ENCODE measurements at places on chromosomes 5 and 9. TPM values are rescaled to one million over a fixed set of nuclear protein-coding genes. Genes with fewer than 3 reads are reported as not detected.

DNA sequence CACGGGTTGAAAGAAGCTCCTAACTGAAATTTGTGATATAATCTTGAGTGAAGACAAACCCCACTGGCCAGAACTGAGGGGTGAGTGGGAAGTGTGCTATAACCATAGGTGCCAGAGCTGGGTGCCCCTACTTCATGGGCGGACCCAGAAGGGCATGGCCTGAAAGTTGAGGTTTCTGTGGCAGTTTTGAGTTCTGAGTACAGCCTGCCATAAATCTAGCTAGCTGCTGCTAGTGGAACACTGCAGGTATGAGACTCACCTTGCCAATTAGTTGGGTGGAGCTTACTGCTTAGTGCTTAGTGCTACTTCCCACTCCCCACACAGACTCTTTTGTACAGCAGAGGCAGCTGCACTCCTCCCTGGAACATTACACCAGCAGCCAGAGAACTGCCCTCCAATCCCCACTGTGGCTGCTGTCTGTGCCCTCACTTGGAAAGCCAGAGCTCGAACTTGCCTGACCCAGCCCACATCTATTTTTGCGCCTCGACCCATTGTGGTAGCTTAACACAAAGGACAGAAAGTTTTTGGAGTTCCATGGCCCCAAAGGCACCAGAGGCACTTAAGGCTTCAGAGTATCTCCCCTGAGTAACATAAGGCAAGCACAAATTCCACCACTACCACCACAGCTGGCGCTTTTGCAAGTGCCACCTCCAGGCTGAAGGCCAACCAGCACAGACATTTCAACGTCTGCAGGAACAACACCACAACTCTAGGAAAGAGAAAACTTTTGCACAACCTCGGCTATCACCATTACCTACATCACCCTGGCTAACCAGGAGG is 27.1 kb upstream of the PTGER4 start:
- DNase-seq = no peak

Gene PDZD2
- total RNA-seq = 1.8 TPM

GRCh38 chr9:74907085-74907484 is 19.4 kb upstream of the TRPM6 start:
- DNase-seq = no peak

- DNase-seq = no peak
Measured at GRCh38 chr5:153222936-153223335, 267.5 kb upstream of the GRIA1 start.

Gene ZCCHC10
- total RNA-seq = 31.9 TPM

GRCh38 chr5:179143446-179143845 is 83.3 kb downstream of the ZNF354C start:
- DNase-seq = no peak

GRCh38 chr9:135476561-135477355 is 2.8 kb upstream of the PPP1R26 start:
- DNase-seq = peak; percentile 23

Gene TMOD1
- 38.6 TPM for total RNA-seq

DNA sequence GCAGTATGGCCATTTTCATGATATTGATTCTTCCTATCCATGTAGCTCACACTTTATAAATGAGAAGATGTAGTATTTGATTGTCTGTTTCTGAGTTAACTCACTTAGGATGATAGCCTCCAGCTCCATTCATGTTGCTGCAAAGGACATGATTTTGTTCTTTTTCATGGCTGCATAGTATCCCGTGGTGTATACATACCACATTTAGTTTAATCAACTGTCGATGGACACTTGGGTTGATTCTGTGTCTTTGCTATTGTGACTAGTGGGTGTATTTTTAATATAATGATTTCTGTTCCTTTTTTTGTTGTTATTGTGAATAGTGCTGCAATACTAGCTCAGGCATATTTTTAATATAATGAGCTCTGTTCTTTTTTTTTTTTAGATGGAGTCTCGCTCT is 560.3 kb upstream of the ZNF608 start:
- DNase-seq = no peak

- no peak for DNase-seq
Measured at GRCh38 chr5:6680922-6681321, 32.3 kb upstream of the TENT4A start.

GRCh38 chr9:125574126-125574877 is 132.7 kb downstream of the MAPKAP1 start:
- DNase-seq = no peak

DNA sequence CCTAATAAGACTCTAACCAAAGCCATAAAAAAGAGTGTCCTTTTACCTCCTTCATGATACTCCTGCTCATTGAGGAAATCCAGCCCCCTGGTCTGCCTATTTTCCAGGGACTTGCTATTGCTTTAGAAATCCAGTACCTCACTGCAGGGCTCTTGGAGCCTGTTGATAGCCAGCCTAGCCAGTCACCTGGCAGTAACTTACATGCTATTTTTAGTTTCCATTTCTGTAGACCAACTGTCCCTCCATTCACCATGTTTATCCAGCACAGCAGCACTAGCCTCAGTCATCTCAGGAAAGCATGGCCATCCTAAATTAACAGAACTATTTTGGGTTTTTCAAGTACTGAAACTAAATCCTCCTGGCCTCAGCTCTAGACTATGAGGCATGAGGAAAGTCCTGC is 91.5 kb upstream of the PHF24 start:
- no peak for DNase-seq

Gene IRX4
- total RNA-seq = not detected

GRCh38 chr5:59813761-59814536 is 79.6 kb downstream of the PDE4D start:
- no peak for DNase-seq

Gene ARSI
- 0.22 TPM for total RNA-seq

DNA sequence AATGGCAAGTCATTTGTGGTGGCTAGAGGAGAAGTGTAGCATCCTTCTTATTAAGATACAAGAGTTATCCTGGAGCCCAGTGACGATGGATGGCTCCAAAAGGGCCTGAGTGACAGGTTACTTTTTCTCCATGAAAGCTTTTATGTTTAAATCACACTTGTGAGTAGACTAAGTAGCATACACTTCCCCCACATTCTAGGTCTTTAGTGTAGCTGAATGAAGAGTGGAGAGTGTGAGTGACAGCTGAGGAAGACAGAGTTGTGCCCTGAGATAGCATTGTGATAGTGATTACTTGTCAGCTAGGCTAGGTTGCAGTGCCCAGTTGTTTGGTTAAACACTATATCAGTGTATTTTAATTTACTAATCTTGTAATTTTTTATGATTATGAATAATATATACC is 337.8 kb downstream of the TENT4A start:
- DNase-seq = no peak

DNA sequence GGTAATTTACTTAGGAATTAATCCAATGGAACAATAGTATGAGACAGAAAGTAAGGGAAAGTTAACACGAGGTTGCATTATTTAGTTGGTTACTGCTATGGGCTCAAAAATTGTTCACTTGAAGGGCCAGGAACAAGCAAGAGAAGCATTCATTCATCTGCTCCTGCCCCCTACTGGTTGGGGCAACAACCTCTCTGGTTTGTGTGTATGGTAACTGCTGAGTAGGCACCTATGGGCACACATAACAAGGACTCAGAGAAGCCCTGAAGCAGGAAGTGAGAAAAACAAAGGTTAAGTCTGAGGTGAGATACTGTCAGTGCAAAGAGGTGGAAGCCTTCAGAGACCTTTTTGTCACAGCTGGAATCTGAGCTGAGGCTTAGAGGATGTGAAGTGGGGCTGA is 34.4 kb upstream of the RANBP6 start:
- no peak for DNase-seq

GRCh38 chr5:115430374-115430773 is 114.2 kb downstream of the FEM1C start:
- no peak for DNase-seq

- no peak for DNase-seq
Measured at GRCh38 chr5:127024821-127025220, 5.5 kb downstream of the MARCHF3 start.

Gene ANKRD34B
- not detected for total RNA-seq

Gene ZBTB43
- total RNA-seq = 13.8 TPM

DNA sequence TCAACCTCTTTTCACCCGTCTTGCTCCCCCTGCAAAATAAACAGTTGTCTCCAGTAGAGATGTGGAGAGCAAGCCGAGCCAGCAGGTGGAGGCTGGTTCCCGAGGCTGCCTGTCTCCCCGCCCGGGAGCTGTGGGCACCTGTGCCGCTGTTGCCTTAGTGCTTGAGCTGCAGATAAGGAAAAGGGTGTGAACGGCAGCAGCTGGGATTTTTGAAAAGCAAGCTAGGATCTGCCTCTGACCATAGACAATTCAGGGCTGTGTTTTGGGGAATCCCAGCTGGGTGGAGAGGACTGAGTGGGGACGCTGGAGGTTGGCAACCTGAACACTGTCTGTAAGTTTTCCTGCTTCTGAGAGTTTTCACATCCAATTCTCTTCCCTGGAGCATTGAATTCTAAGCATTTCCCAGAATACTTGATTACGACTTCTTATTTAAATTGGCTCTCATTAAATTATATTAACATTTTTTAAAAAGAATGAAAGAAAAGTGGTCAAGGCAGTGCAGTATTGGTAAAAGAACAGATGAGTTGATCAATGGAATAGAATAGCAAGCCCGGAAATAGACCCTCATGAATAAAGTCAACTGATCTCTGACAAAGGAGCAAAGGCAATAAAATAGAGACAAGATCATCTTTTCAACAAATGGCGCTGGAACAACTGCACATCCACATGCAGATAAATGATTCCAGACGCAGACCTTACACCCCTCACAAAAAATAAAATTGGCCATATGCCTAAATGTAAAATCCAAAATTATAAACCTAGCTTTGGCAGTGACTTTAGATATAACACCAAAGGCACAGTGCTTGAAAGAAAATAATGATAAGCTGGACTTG is 9.7 kb downstream of the WNK2 start:
- DNase-seq = no peak

- DNase-seq = no peak
Measured at GRCh38 chr5:151156507-151157420, 815 bp downstream of the ANXA6 start.

Gene SCGB3A1
- 1.0 TPM for total RNA-seq

Gene ARSB
- 14.9 TPM for total RNA-seq

DNA sequence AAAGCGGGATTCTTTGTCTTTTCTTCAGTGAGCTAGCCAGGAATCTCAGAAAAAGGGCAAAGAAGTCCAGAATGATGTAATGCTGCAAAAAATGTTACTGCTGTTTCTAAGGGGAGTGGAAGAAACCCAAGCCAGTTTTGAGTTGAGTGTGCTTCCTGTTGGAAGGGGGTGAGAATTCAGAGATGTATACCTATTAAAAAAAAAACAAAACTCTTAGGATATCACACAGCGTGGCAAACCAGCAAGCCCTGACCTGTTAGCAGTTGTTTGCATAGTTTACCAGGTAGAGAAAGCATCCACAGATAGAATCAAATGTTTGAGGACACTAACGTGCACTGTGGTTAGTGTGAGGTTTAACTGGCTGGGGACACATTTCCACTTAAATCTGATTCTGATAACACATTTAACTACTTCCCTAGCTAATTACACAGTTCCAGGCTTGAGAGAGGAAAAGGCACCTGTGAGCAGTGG is 11.4 kb downstream of the BASP1 start:
- peak; percentile 13 for DNase-seq

DNA sequence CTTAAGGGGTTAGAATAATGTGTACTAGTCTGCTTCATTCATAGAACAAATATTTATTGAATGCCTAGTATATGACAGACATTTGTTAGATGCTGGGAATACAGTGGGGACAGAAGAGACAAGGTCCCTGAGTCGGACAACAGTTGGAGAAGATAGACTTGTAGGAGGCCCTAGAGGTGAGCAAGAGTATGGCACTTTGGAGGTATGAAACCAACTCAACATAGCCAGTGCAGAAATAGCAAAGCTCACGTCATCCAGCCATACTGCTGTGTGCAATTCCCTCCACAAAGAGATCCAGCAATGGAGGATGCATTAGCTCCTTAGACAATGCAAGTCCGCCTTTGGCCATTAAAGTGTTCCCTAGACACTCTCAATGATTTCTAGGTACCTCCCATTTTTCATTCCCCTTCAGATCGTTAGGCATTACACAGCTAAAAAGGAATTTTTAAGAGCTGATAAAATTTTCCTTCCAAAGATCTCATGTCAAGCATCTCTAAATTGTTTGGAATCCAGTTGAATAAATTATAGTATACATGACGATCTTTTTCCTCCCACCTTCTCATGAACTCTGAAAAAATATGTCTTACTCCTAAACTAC is 1949.6 kb upstream of the WWC1 start:
- no peak for DNase-seq

DNA sequence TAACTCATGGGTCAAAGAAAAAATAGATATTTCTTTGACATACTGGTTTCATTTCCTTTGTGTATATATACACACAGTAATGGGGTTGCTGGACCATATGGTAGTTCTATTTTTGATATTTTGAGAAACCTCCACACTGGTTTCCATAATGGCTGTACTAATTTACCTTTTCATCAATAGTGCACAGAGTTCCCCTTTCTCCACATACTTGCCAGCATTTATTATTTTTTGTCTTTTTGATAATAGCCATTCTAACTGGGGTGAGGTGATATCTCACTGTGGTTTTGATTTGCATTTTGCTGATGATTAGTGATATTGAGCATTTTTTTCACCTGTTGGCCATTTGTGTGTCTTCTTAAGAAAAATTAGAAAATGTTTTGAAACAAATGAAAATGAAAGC is 78.4 kb upstream of the CKMT2 start:
- no peak for DNase-seq

Gene HBEGF
- 12.1 TPM for total RNA-seq

Gene NDOR1
- total RNA-seq = 16.6 TPM

Gene OTP
- total RNA-seq = not detected

GRCh38 chr5:13307480-13307879 is 637.0 kb downstream of the DNAH5 start:
- DNase-seq = no peak

- DNase-seq = no peak
Measured at GRCh38 chr5:39906146-39906545, 481.4 kb upstream of the DAB2 start.

Gene PCBD2
- total RNA-seq = 12.6 TPM

Gene CTXN3
- total RNA-seq = not detected

DNA sequence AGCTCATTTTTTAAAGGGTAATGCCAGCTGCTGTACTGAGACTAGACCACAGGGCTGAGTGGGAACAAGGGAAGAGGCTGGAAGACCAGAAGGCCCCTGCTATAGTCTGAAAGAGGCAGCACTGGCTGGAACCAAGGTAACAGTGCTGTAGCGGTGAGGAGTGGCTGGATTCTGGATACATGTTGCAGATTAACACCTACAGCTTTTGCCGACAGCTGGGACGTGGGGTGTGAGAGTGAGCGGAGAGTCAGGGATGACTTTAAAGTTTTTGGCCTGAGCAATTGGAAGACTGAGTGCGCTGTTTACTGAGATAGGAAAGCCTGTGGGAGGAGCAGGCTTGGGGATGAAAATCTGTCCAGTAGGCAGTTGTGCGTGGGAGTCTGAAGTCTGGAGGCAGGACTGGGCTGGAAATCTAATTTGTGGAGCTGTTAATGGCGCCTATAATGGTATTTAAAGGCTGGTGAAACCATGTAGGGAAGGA is 26.5 kb downstream of the AQP7 start:
- DNase-seq = no peak
